ENCODE measurements at places on chromosomes 4 and X.

DNA sequence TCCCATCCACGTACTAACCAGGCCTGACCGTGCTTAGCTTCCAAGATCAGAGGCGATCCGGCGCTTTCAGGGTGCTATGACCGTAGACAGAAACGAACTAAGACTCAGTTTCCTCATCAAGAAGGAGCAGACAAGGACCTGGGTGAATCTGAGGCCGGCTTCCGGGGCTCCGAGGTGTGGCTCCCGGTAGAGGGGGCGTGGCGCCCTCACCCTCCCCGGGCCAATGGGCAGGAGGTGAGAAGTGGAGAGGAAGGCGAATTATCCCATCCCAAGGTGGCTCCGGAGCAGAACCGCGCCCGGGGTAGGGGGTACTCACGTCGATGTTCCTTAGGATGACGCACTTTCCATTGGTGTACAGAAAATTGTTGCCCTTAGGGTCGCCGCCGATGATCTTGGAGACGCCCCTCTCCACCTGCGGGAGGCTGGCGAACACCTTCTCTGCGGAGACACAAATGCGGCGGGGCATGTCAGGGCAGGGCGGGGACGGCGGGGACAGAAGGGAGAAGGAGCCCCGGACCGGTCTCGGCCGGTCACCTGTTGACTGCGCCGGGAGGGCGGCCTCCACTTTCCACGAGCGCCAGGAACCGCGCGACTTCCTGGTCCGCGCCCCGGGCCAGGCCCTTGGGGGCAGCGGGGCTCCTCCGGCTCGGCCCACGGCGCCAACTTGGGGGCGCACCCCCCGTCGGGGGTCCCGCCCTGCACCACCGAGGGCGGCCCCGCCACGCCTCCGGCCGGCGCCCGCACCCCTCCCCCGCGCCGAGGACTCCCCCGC is 616 bp downstream of the WDR1 start:
- DNase-seq = peak; percentile 79

GRCh38 chr4:75683482-75684155 is 10.4 kb upstream of the G3BP2 start:
- no peak for DNase-seq

DNA sequence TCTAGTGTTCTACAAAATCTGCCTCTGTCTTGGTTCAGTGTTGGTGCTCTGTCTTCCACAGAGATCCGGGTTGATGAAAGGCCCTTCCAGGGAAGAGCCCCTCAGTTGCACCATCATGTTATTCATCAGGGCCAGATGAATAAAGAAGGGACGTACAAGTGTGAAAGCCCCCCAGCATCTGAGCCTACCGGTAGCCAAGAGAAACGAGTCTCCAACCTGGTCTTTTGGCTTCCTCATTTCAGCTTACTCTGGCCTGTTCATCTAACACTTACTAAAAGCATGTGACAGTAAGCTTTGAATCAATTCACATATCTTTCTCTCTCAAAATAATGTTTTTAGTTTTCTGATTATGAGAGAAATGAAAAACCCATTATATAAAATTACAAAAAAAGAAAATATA is 19.2 kb downstream of the MEPE start:
- no peak for DNase-seq

GRCh38 chr4:99634742-99635360 is 22.8 kb downstream of the C4orf54 start:
- no peak for DNase-seq

- DNase-seq = no peak
Measured at GRCh38 chr4:171334549-171334948, 478.7 kb upstream of the GALNTL6 start.

- peak; percentile 4 for DNase-seq
Measured at GRCh38 chr4:74874753-74875367, 58.1 kb upstream of the PARM1 start.

- no peak for DNase-seq
Measured at GRCh38 chrX:37468124-37468739, 103.2 kb upstream of the LANCL3 start.
